Activated CD4-positive, alpha-beta T cell treated with anti-CD3 and anti-CD28 coated beads, Interleukin-10, Interleukin-2, amounts not matched to agents 100 ng/mL and 50 ng/mL, durations not matched to agents 16 hours and 8 hours (primary cell): ENCODE measurements at places on chromosomes 2 and 18.

- DNase-seq: no peak
Observed at GRCh38 chr2:190655570-190655969, 6.7 kb downstream of the NAB1 start.

DNA sequence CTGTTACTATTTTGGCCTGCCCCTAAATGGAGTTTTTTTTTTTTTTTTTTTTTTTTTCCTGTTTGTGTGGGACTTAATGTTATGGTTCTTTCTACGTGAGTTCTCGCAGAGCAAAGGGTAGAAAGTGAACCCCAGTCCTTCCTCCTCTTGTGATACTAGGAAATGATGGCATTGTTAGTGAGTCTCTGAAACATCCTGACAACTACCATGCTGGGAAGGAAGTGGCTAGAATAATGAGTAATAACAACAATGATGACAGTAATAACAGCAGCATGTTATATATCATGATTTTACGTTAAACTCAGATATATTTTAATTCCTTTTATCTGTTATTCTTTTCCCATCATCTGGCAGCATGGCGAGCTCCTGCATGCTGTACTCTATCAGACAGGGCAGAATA, 216.2 kb upstream of the LINC00305 start:
- peak; percentile 27 for DNase-seq

DNA sequence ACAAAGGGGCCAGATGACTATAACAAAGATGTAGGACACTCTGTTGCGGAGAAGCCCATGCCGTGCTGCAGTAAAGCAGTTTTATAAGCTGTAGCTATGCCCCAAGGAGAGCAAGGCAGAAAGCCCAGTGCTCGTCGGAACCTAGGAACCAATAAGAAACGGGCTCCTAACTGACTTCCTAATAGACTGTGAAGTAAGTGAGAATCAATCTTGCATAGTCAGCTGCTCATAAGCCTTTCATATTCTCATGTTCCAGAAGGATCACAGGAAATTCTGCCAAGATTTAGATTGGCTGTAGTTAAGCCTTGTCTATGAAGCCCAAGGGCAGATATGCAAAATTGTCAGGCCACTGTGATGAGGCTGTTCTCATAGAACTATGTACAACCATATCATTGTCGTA, 98.4 kb downstream of the RTTN start:
- DNase-seq: no peak

GRCh38 chr2:71930049-71930681, 217.5 kb downstream of the CYP26B1 start:
- no peak for DNase-seq

GRCh38 chr18:47931718-47932103, 1.3 kb upstream of the SMAD2 start:
- no peak for DNase-seq

- DNase-seq: no peak
Observed at GRCh38 chr2:110766291-110766690, 33.9 kb downstream of the ACOXL start.
